NCI-H146 (cell line): ENCODE measurements at places on chromosomes 7 and 10.

DNA sequence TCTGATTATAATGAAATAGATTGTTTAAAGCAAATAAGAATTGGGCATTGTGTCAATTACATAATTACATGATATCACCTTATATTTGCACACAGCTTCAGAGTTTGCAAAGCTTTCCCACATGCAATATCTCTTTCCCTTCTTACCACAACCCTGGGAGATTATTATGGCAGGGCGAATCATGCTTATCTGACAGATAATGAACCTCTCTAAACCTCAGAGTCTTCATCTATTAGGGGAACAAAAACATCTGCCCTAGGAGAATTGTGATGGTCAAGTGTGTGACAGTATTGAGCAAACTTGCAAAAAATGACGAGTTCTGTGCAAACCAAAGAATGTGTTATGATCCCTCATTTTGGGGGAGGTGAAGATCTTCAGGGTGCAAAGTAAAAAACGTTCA lies 90.0 kb downstream of the MYOF start:
- peak; percentile 54 for DNase-seq

- DNase-seq, result no peak
Measured at GRCh38 chr10:15813415-15813814, 46.9 kb downstream of the MINDY3 start.

- DNase-seq, result no peak
Measured at GRCh38 chr7:144105211-144105610, 4.2 kb upstream of the OR2A2 start.

DNA sequence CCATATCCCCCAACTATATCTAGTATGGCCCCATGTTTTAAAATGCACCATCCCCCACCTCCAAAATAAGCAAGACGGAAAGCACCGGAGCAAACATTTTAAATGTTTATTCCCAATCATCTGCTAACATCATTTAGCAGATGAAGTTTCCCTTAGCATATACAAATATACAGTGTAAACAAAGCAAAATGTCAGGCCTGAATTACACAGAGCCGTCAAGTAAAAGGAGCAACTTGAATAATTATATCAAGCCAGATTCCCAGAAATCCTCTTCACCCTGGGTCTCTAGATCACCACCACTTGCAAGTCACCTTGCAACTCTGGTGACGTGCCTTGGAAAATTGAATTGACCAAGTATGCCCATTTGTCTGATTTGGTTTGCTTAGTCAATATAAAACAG lies 91.6 kb upstream of the COL1A2 start:
- no peak for DNase-seq

GRCh38 chr10:14144451-14144850 lies 186.3 kb downstream of the FRMD4A start:
- peak; percentile 79 for DNase-seq

- no peak for DNase-seq
Measured at GRCh38 chr7:91559947-91560346, 295.7 kb downstream of the FZD1 start.

GRCh38 chr7:114818501-114818900 lies 103.4 kb upstream of the MDFIC start:
- no peak for DNase-seq

DNA sequence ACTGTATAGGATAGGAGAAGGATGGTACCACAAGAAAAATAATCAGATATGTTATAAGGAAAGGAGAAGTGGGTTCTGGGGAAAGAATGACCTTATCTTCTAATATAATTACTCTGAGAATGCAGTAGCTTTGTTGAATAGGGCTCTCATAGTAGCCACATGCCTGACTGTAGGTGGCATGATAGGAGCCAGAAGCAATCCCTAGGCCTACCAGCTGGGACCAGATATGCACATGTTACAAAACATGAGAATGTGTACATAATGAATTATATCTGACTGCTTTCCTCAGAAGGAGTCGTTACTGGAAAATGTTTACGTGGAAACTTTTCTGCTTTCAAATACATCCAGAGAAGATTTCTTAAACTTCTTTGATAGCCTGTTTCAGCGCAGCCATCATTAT lies 53.2 kb upstream of the FAM3C start:
- no peak for DNase-seq
